ENCODE measurements at places on chromosomes 5 and 9.

GRCh38 chr5:93364378-93364777 is 216.6 kb downstream of the NR2F1-AS1 start:
- DNase-seq, result no peak

DNA sequence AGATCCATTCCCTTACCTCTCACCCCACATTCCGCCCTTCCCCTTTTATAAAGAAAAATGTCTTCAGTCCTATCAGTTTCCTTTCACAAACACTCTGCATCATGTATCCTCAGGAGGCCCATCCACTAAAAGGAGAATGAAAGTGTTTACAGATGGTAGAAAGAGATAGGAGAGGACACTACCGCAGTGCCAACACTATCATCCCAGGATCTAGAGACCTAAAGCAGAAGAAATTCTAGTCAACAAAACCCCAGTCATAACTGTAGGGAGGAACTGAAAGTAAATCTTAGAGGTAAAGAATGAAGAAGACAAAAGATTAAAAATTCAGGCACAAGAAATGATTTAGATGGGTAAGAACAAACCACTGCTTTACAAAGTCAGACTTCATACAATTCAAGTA is 114.1 kb downstream of the MLLT3 start:
- no peak for DNase-seq

DNA sequence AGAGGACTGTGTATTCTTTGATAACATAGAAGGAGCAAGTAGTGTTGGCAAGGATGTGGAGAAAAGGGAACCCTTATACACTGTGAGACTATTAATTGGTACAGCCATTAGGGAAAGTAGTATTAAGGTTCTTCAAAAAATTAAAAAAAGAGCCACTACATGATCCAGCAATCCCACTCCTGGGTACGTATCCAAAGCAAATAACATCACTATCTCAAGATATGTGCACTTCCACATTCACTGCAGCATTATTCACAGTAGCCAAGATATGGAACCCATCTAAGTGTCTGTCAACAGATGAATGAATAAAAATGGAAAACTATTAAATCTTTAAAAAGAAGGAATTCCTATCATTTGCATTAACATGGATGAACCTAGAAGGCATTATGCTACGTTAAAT is 693.2 kb upstream of the RIOK2 start:
- DNase-seq, result no peak

DNA sequence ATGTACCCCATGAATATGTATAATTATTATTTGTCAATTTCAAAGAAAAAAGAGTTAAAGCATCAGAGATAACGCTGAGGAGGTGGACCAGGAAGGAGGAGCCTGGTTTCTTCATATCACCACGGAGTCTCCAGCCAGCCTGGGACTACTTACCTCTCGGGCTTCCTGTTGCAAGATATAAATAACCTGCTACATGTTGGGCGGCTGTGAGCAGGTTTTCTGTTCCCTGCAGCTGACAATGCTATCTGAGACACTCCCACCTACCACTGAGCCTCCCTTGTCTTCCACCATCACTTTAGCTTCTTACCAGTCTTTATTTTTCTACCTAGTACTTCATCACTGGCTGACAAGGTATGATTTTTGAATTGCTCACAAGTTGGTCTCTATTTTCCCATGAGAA is 102.7 kb upstream of the CPEB4 start:
- DNase-seq, result no peak

DNA sequence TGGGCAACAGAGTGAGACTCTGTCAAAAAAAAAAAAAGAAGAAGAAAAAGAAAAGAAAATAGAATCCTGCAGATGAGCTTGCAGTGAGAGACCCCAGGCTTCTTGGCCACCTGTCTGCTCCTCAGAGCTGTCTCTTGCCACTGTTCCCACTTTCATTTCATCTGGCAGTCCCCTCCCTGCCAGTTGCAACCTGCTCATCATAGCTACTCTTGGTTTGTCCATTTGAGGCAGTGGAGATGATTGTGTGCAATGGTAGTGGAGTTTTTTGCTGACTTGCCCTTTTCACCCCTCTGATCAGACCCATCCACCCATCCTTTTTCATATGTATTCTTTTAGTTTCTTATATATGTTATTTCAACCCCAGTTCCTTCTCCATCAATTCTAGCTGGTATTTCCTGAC is 28.7 kb downstream of the ANKRD33B start:
- no peak for DNase-seq

All from T47D (cell line).